ENCODE measurements at places on chromosomes 3 and 15.

GRCh38 chr3:39407773-39408492, 1.4 kb downstream of the RPSA start:
- DNase-seq = no peak

DNA sequence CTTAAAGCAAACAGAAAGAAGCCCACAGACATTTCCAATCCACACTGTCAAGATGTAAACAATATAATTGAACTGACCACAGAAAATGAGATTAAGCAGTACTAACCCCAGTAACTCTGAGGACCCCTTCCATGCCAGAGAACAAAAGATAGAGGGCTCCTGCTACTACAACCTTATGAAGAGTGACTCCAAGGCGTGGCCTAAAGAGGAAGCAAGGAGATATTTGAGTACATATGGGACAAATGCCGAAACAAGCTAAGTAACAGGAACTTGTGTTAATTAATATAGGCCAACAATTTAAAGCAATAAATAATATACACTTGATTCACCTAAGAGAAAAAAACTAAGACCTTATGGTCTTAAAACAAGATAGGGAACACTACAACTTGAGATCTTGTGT, 25.0 kb upstream of the VPS39 start:
- no peak for DNase-seq

GRCh38 chr3:38580450-38581382, 68.8 kb downstream of the SCN5A start:
- no peak for DNase-seq

- DNase-seq = no peak
These were observed 104.9 kb upstream of the LRRFIP2 start for GRCh38 chr3:37279236-37279635.

DNA sequence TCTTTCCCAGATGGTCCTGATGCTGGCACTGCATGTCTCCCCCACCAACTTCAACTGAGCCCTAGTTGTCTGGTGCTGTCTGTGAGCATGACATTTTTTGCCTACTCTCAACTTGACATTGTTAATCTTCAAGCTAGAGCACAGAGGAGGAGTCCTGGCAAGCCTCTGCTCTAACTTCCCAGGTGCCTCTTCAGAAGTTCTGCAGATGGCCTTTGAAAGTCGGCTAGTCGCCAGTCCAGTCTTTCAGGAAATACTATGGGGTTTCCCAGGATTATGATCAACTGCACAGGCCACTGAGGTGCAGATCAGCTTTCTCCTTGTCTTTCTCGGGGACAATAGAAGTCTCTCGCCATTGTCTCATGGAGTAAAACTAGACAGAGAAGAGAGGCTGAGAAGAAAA, 86.7 kb downstream of the ST8SIA2 start:
- DNase-seq = no peak

DNA sequence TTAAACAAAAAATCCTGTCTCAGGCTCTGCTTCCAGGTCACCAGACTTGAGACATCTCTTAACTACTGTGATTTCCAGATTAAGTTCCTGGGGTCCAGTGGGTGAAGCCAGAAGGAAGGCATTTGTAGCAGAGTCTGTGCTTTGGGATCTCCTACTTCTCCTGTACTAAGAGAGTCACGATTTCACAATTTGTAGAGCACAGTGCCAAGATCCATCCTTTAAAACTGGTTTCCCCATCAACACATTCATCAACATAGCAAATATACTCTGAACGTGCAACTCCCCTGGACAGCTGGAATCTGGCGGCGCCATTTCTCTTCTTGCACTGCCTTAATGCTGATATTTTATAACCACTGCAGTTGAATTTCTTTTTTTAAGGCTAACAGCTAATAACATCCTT, 33.2 kb downstream of the CDCP1 start:
- DNase-seq = no peak

- DNase-seq = no peak
These were observed 2.6 kb upstream of the IL20RB start for GRCh38 chr3:136954980-136955780.

DNA sequence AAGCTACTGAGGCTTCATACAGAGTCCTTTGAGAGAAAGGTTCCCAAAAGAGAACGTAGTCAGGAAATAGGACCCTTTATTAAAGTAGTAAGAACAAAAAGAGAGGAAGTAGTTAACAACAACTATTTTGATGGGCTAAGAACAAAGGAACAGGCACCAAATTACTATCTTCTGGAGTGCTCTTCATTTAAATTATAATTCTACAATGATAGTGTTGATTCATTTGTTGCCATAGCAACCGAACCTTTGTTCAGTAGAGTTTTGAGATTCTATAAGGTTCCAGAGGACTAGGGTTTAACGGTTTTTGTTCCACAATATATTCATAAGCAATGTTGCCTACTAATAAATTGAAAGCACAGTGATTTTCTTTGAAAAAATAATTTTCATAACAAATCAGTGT, 78.8 kb downstream of the CMSS1 start:
- no peak for DNase-seq

- no peak for DNase-seq
These were observed 210.4 kb upstream of the NDN start for GRCh38 chr15:23897531-23897930.

DNA sequence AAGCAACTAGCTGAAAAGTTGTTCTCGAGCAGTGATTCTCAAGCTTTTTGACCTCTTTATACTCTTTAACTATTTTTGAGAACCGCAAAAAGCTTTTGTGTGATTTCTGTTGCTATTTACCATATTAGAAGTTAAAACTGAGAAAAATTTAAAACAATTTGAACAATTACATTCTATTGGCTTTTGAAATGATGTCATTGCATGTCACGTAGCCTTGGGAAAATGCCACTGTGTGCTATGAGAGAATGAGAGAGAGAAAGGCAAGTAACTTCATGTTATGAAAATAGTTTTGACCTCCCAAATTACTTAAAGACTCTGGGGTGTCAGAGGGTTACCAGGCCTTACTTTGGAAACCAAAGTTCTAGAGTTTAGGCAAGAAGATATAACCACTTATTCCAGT, 8.0 kb downstream of the USP13 start:
- no peak for DNase-seq

DNA sequence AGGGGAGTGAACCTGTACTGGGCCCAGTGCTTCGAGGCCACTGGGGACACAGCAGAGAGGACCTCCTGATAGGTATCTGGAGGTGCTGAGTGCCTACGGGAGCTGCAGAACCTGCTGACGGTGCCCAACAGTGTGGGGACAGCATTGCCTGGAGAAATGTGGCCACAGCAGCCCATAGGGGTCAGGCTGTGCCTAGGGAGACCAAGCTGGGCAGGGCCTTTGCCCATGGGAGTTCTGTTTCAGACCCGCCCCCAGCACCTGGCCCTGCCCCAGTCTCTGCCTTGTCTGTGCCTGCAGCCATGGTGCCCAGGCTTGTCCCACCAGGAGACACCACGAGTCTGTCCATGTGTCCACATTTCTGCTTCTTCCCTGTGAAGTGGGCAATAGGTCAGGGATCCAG, 15.3 kb upstream of the RPL32 start:
- no peak for DNase-seq

GRCh38 chr3:123285931-123286307, 84.2 kb downstream of the SEC22A start:
- DNase-seq = no peak

GRCh38 chr3:176789947-176790346, 407.3 kb downstream of the TBL1XR1 start:
- DNase-seq = no peak

- no peak for DNase-seq
These were observed 133.4 kb downstream of the VGLL4 start for GRCh38 chr3:11510356-11510755.

GRCh38 chr3:36494461-36495109, 114.3 kb downstream of the STAC start:
- DNase-seq = no peak

DNA sequence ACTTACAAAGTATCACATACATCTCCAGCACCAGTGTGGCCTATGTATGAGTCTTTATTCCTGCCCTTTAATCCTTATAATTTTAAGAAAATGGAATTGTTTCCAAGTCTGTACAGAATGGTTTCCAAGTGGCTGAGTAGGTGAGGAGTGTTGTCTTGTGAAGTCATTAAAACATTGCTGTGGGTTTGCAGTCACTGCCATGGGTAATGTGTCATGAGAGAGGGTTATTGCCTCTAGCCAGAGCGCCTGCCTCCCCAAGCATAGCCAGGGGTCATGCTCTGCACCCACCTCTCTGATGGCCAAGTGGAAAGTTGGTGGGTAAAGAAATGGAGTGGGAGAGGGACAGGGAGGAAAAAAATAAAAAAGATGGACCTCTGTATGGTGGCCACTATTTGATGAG, 25.3 kb downstream of the TRAK1 start:
- DNase-seq = no peak

- DNase-seq = no peak
These were observed 900 bp upstream of the HYAL3 start for GRCh38 chr3:50299929-50300680.

DNA sequence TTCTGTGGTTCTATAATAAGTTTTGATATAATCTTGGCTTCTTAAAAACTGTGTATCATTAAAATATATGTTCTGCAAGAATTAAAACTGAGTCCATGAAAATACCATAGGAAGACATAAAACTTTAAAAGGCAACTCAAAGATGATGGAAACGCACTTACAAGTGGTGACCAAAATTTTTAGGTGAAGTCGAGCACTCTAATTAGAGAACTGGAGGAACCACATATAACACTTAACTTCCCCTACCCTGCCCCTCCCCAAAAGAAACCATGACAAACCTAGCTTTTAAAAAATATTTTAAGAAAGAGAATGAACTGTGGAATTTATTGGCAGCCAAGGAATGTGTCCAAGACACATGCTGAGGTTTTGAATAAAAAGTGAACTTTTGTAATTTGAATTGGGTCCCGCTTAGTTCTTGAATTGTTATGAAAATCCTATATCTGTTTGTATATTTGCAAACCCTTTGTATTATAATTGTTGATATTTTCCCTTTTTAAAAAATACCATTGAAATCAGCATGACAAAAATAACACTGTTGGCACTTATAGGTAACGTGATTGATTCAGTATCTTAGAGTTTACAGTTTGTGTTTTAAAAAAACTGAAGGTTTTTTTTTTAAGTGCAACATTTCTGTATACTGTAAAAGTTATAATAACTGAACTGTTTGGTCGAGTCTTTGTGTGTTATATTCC, 7.7 kb downstream of the NR2F2 start:
- DNase-seq = no peak

DNA sequence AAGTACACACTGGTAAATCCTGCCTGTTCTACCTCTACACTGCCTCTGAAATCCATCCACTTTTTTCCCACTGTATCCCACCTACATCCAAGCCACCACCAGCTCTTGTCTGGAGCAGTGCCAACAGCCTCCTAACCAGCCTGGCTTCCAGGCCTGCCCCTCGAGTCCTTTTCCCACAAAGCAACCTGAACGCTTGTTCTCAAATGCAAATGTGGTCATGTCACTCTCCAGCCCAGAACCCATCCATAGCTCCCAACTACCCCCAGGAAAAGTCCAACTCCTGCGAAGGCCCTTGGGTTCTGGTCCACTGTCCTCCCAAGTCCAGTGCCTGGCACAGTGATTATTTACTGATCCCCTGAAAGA, 83.8 kb downstream of the SEMA5B start:
- DNase-seq = no peak

DNA sequence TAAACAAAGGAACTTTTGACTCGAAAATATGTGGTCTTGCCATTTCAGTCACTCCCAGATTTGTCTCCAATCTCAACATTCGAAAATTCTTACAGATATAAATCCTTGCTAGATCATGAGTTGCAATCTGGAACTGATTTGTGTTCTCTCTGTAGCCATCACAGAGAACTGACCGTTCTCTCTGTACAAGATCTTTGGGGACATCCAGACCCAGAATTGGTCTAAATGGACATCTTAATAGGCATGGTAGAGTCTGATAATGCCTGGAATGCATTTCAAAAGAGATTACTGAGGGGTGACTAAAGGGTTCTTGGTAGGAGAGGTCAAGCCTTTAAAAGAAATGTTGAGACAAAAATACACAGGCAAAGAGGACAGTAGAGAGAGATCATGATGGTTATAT, 7.2 kb upstream of the MEF2A start:
- DNase-seq = no peak
